ENCODE measurements at places on chromosomes 4 and X.

DNA sequence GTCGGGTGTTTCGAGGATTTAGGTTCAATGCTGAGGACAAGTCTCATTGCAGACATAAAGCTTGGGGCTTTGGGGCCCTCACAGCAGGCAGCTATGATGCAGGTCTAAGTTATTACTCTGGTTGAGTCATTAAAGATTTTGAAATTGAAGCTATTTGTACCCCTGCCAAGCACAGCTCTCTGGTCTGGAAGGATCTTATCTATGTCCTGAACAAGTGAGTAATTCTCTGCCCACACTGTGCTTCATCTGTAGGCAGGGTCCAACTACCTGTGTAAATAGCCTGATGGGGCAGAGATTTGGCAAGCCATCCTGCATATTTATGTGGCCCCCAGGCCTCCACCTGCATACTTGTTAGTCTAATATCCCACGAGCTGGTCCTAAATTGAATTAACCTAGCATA, 41.4 kb upstream of the MAGEA4 start:
- ATAC-seq, result peak; percentile 85

- no peak for ATAC-seq
Observed at GRCh38 chr4:53007024-53007423, 144.9 kb downstream of the RASL11B start.

- ATAC-seq, result no peak
Observed at GRCh38 chr4:157509341-157509740, 288.8 kb downstream of the GRIA2 start.

DNA sequence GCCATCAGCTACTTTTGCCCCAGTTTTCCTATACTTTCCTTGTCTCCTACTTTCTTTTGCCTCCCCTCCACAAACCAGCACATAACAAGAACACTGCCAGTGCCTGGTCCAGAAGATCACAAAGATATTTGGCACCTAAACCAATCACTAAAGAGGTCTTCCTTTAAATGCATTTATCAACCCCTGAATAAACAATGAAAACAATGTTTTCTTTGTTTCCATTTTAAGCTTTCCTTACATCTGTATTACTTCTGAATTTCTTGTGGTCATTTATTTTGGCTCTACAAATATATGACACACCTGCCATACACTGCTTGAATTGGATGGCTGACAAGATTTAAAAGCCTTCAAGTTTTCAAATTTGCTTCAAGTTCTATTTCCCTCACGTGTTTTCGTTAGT, 43.9 kb downstream of the MBNL3 start:
- no peak for ATAC-seq

- no peak for ATAC-seq
Observed at GRCh38 chrX:40746521-40746920, 11.2 kb upstream of the MED14 start.

GRCh38 chr4:88341227-88342192, 37.1 kb upstream of the HERC6 start:
- peak; percentile 98 for ATAC-seq

DNA sequence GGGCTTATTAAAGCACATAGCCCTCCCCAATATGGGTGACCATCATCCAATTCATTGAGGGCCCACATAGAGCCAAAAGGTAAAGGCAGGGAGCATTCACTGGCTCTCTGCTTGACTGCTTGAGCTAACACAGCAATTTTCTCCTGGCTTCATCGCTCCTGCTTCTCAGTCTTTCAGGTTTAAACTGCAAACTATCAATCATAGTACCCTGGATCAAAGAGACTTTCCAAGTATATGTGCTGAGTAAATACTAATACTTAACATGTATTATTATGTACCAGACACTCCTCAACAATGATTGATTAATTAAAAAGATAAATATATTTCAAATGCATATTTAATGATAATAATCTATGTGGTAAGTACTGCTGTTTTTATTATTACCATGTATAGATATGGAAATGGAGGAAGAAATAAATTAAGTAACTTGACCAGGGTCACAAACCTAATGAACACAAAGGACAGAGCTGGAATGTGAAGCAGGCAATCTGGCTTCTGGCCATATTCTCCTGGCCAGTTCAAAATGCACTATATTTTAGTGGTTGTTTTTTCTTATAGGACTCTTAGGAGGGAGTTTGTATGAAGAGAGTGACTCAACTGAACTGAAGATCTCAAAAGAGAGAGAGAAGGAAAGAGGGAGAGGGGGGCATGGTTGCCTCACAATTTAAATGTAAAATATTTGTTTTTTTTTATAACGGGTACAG, 1197.3 kb downstream of the TECRL start:
- ATAC-seq, result no peak

- no peak for ATAC-seq
Observed at GRCh38 chr4:170234800-170235199, 145.0 kb upstream of the AADAT start.

Data from SK-N-SH treated with all-trans-retinoic acid at 6 μM for 48 hours (cell line).